ENCODE measurements at places on chromosomes 6 and 20.

DNA sequence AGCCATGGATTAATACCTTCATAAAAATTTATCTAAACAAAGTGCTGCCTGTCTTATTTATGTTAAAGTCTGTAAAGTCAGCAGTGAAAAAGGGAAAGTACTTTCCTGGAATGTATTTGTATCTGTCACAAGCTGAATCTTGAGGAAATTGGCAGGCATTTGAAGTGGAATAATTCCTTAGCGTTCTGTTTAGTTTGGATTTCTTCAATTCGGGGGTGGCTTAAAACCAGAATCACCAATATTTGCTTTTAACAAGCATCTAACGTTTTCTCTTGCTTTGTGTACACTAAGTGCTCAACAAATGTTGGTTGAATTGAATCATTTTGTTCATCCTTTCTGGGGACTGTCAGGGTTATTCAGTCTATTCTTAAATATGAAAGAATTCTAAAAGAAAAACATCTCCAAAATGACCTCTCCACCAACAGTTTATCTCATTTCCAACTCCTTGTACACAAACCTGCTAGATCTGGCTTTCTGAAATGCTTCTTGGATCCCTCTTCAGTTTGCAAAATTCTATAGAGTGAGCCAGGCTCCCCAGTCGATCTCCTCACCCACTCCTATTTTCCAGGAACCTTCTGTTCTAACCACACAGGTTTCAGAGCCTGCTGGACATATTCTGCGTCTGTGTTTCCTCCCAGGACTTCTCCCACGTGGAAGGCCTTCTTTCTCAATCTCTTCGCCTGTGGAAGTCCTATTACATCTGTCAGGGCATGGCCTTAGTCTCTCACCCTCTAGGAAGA, 2.0 kb upstream of the NPEPL1 start:
- no peak for DNase-seq

- DNase-seq, result no peak
Measured at GRCh38 chr6:96792561-96793190, 44.6 kb downstream of the GPR63 start.

DNA sequence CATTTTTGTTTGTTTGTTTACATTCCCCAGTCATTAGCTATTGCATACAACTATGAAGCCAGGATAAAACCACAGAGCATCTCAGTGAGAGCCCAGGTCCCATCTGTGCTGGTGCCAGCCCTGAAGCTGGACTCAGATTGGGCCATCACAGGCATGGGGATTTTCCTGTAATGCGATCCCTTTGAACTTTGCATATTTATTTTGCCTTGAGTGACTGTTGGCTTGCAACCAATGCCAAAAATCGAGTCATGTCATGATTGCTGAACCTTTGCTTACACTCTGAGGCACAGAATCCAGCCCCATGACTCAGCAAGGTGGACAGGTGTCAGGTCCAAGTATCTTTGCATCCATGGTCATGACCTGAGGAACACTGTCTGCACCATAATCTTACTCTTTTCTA, 46.2 kb upstream of the GGTLC1 start:
- no peak for DNase-seq

- no peak for DNase-seq
Measured at GRCh38 chr6:159892053-159892452, 1.3 kb downstream of the MAS1 start.

GRCh38 chr20:32040142-32040953, 11.7 kb upstream of the HCK start:
- no peak for DNase-seq

DNA sequence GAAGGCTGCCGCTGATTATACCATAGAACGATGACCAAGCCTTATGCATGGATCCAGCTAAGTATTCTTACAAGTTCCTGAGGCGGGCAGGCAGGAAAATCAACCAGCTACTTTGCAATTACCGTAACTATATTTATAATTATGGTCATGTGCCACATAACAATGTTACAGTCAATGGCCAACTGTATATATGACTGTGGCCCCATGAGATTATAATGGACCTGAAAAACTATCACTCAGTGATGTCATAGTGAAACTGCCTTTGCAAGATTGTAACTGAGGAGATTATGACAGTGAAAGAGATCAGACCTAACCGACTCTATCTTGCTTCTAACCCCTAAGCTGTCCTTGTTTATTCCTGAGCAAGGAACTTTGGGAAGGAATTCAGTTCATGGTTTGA, 33.1 kb upstream of the FAM135A start:
- no peak for DNase-seq

- DNase-seq, result no peak
Measured at GRCh38 chr20:14829906-14830305, 492.5 kb upstream of the FLRT3 start.
